Thyroid gland (tissue), 4 donors: ENCODE measurements at places on chromosomes 7 and 10.

DNA sequence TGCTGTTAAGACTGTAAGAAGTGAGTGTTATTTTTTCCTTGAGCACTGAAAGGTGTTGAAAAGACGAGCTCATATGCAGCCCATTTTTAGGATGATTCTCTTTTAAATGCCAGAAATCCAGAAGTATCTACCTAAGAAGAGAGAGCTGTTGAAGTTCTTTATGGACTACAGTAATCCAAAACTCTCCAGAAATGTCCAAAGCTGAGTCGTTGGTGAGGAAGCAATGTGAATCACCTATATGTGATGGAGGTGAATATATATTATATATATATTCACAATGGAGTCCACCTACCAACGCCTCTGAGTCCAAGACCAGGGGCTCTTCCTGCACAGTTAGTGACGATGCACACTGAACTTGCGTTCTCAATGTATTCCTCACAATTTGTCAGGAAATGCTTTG lies 252.7 kb upstream of the PITRM1 start:
- peaks cover 35% of the 10 kb centered on the region for H3K4me1 ChIP-seq
- peak overlapping the region; percentile 87 for H3K27ac ChIP-seq
- H3K36me3 ChIP-seq: no peaks in the 10 kb centered on the region
- no peak overlapping the region for H3K4me3 ChIP-seq
- no peaks in the 10 kb centered on the region for H3K27me3 ChIP-seq

GRCh38 chr7:50092579-50093491 lies at the start of gene ZPBP:
ZPBP (minus strand) TSS chr7:50093246; CDS start chr7:50093194, 52 bp downstream.
- H3K27ac ChIP-seq: no peak within 1 kb of the TSS
- H3K4me1 ChIP-seq: peaks cover 5% of the 10 kb centered on the region
- H3K4me3 ChIP-seq: peak within 1 kb of the TSS; percentile 35
- H3K36me3 ChIP-seq: no peaks in the 10 kb centered on the region
- no peaks in the 10 kb centered on the region for H3K27me3 ChIP-seq
- peak; percentile 38 for DNase-seq

- peaks cover 7% of the 10 kb centered on the region for H3K4me1 ChIP-seq
- DNase-seq: peak; percentile 74
- H3K27ac ChIP-seq: no peak overlapping the region
- H3K4me3 ChIP-seq: no peak overlapping the region
These were observed 578.5 kb downstream of the SDK1 start for GRCh38 chr7:3879355-3880075.

DNA sequence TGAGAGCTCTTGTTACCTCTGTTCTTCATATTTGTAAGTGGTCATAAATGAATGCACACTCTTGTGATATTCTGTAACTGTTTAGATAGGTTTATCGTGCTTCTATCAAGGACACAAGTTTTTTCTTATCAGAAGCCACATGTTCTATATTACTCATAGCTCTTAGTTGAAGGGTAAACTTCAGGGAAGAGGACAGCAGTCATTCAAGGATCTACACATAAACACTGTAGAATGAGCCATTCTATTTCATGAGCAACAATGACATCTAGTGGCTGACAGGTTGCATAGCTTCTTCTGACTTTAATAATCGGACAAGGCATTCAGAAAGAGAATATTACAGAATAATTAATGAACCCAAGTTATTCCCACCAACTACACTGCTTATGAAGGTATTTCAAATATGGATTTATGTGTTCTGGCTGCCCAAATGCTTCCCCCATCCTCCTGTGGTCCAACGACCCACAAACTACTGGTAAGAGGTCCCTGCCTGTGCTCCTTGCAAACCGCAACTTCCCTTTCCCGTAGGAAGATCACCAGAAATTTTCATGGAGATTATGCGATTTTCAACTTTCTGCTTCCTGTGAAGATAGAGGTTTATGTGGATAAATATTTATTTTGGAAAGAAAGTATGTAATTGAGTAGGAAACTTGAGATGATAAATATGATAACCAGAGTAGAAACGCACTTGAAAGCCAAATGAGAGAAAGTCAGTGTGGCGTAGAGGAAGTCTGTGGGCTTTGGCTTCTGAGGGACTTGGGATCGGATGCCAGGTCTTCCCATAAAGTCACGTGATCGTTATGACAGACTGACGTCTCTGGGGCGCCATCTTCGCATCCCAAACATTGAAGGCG lies 16.8 kb upstream of the ABCB5 start:
- no peaks in the 10 kb centered on the region for H3K27me3 ChIP-seq
- H3K4me1 ChIP-seq: no peaks in the 10 kb centered on the region
- no peak for DNase-seq
- H3K27ac ChIP-seq: no peak overlapping the region
- H3K36me3 ChIP-seq: no peaks in the 10 kb centered on the region
- H3K4me3 ChIP-seq: no peak overlapping the region

- no peaks in the 10 kb centered on the region for H3K4me1 ChIP-seq
- no peaks in the 10 kb centered on the region for H3K27me3 ChIP-seq
- peaks cover 3% of the 10 kb centered on the region for H3K36me3 ChIP-seq
- H3K4me3 ChIP-seq: no peak overlapping the region
These were observed 13.9 kb downstream of the LSMEM1 start for GRCh38 chr7:112494656-112495055.

DNA sequence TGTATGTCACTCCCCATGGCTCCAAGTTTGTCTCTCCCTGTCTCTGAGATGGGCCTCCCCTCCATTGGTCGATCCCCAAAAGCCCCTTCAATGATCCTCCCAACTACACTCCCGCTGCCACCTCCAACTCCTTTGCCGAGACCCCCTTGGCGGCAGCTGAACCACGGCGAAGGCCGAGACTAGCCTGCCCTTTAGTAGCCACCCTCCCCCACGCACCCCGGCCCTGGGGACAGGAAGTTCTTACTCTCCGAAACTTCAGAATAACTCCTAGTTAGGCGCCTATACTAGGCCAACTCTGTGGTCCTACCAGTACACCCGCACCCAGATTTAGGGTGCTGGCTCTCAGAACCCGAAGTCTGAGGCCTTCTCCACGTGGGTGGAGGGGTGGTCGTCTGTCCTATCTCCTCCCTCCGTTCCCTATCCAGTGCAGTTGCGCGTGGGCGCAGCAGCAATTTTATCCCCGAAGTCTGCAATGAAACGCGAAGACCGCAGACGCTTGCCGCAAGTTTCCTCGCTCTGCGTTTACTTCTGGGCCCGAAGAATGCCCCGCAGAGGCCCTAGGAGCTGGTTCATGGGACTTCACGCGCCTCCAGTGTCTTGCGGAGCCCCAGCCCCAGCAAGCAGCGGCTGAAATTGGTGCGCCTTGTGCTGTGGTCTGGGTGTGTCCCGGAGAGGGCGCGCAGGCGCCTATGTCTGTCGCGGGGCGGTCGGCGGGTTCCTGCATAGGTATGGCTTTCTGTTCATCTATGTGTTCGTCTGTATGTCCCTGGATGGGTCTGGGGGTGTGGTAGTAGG lies 82.6 kb upstream of the SLF2 start:
- H3K27me3 ChIP-seq: peaks cover 35% of the 10 kb centered on the region
- H3K4me3 ChIP-seq: no peak overlapping the region
- H3K36me3 ChIP-seq: no peaks in the 10 kb centered on the region
- no peak for DNase-seq

GRCh38 chr10:68559251-68559650 lies 886 bp upstream of the TET1 start:
- DNase-seq: no peak
- no peak overlapping the region for H3K4me3 ChIP-seq
- peaks cover 21% of the 10 kb centered on the region for H3K4me1 ChIP-seq
- H3K27ac ChIP-seq: no peak overlapping the region
- H3K36me3 ChIP-seq: no peaks in the 10 kb centered on the region
- no peaks in the 10 kb centered on the region for H3K27me3 ChIP-seq

GRCh38 chr7:135808206-135808605 lies 59.6 kb upstream of the FAM180A start:
- no peak overlapping the region for H3K4me3 ChIP-seq
- peaks cover 46% of the 10 kb centered on the region for H3K4me1 ChIP-seq
- no peaks in the 10 kb centered on the region for H3K27me3 ChIP-seq
- DNase-seq: peak; percentile 47

DNA sequence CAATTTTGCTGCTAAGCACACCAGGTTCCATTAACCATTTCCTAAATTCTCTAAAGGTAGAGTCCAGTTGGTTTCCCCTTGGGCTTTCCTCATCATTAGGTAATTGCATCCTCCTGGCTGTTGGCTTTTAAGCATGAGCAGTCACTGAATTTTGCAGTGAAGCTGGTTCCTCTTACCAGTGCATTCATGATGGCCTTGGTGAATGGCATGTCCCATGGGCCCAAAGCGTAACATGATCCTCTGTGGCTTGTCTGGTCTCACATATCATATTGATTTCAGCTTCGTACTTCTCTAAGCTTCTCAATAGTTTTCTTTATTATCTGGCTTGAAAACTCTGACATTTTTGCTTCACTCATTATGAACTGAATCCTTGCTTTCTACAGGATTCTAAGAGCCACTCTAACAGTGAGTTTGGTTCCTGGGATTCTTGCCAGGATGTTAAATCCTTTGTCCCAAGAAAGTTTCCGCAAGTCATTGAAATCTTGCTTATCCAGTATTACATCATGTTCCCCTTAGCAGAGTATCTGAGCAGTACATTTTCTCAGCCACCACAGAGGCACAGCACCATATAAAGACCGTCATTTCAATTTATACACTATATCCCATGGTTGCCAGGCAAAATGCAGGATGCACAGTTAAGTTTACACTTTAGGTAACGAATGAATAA lies 134.2 kb downstream of the PTN start:
- H3K27me3 ChIP-seq: no peaks in the 10 kb centered on the region
- H3K4me1 ChIP-seq: no peaks in the 10 kb centered on the region
- DNase-seq: peak; percentile 17
- no peaks in the 10 kb centered on the region for H3K36me3 ChIP-seq
- H3K4me3 ChIP-seq: no peak overlapping the region
- no peak overlapping the region for H3K27ac ChIP-seq

DNA sequence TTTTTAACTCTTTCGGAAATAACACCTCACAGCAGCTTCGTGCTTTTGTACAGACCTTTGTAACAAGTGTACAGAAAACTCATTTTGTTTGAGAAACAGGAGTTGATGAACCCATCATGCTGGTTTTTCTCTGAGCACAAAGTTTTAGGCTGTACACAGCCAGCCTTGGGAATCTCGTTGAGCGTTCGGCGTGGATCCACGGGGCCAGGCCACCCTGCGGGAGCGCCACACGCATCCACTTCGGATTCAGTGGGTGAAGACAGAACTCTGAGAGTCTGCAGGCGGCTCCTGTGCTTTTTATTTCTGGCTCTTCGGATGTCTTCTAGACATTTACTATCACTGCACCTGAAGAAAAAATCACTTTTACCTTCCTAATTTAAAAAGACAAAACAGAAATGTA lies 131.2 kb downstream of the SMURF1 start:
- H3K4me1 ChIP-seq: no peaks in the 10 kb centered on the region
- no peak overlapping the region for H3K27ac ChIP-seq
- H3K27me3 ChIP-seq: no peaks in the 10 kb centered on the region
- no peak overlapping the region for H3K4me3 ChIP-seq

- no peaks in the 10 kb centered on the region for H3K36me3 ChIP-seq
- no peak within 1 kb of the TSS for H3K27ac ChIP-seq
- no peaks in the 10 kb centered on the region for H3K27me3 ChIP-seq
These were observed at the start of gene LRRN3 for GRCh38 chr7:111090846-111091245. LRRN3 (plus strand) TSS chr7:111091127; CDS start chr7:111122773, 31,646 bp downstream.

DNA sequence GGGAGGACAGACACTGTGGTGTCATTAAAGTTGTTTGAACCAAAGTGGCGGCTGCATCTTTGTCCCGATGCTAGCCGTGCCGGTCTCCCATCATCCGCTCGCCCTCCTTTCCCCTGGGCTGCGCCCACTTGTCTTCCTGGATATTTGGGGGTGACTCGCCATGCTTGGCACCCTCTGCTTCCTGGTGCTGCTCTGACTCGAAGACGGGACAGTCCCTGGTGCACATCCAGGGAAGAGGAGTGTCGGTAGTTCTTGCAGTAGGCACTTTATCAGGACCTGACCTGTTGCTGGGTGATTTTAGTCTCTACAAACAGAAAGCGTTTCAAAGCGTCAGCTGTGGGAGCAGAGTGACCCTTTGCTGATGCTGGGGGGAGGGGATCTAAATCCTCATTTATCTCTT lies 68.3 kb upstream of the DNAJB6 start:
- H3K4me1 ChIP-seq: peaks cover 8% of the 10 kb centered on the region
- no peaks in the 10 kb centered on the region for H3K27me3 ChIP-seq
- no peak for DNase-seq
- no peak overlapping the region for H3K4me3 ChIP-seq
- H3K27ac ChIP-seq: no peak overlapping the region

- no peak overlapping the region for H3K4me3 ChIP-seq
- H3K36me3 ChIP-seq: no peaks in the 10 kb centered on the region
- H3K4me1 ChIP-seq: no peaks in the 10 kb centered on the region
- H3K27ac ChIP-seq: no peak overlapping the region
These were observed 96.7 kb upstream of the CABCOCO1 start for GRCh38 chr10:61565819-61566560.

- no peak for DNase-seq
- H3K4me3 ChIP-seq: no peak overlapping the region
- H3K36me3 ChIP-seq: no peaks in the 10 kb centered on the region
These were observed 39.6 kb upstream of the MET start for GRCh38 chr7:116632384-116632783.

- no peak overlapping the region for H3K4me3 ChIP-seq
- no peak overlapping the region for H3K27ac ChIP-seq
- H3K4me1 ChIP-seq: no peaks in the 10 kb centered on the region
These were observed 279.6 kb upstream of the HGF start for GRCh38 chr7:82049442-82049841.

DNA sequence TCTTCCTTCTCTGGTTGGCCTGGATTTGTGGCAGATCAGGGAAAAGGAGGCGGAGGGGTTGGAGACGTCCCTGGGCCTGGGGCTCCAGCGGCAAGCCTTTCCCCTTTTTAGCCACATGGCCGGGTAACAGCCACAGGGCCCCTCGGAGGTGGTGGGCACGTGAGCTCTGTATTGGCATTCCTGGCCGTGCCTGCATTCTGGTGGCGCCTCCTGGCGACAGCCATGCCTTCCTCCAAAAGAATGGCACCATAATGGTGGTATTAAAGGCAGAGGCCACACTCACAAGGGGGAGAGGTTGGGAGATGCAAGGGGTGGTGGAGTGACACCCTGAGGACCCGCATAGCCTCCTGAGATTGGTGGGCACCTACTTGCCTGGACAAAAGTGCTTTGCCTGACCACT lies 3.0 kb upstream of the AQP1 start:
- H3K4me1 ChIP-seq: peaks cover 48% of the 10 kb centered on the region
- no peak overlapping the region for H3K4me3 ChIP-seq
- H3K27me3 ChIP-seq: no peaks in the 10 kb centered on the region
- no peak overlapping the region for H3K27ac ChIP-seq
- H3K36me3 ChIP-seq: no peaks in the 10 kb centered on the region
- DNase-seq: no peak

GRCh38 chr10:122571892-122572291 lies 11.3 kb downstream of the DMBT1 start:
- no peak overlapping the region for H3K4me3 ChIP-seq
- H3K4me1 ChIP-seq: no peaks in the 10 kb centered on the region
- no peak overlapping the region for H3K27ac ChIP-seq
- no peaks in the 10 kb centered on the region for H3K27me3 ChIP-seq
- H3K36me3 ChIP-seq: no peaks in the 10 kb centered on the region

GRCh38 chr7:54330216-54330800 lies 211.9 kb upstream of the VSTM2A start:
- no peaks in the 10 kb centered on the region for H3K27me3 ChIP-seq
- no peaks in the 10 kb centered on the region for H3K36me3 ChIP-seq
- H3K27ac ChIP-seq: no peak overlapping the region
- H3K4me1 ChIP-seq: no peaks in the 10 kb centered on the region

GRCh38 chr10:86536294-86536861 lies 14.8 kb upstream of the WAPL start:
- no peak for DNase-seq
- H3K4me1 ChIP-seq: peaks cover 32% of the 10 kb centered on the region
- H3K36me3 ChIP-seq: no peaks in the 10 kb centered on the region
- no peaks in the 10 kb centered on the region for H3K27me3 ChIP-seq
